Upper lobe of left lung (tissue), 6 donors: ENCODE measurements at places on chromosomes 2 and 18. TPM values are rescaled to one million over a fixed set of nuclear protein-coding genes. Genes with fewer than 3 reads are reported as not detected.

The B4GALT6 gene
- 0.55 TPM for total RNA-seq

The SNRPD1 gene
- total RNA-seq = 35.8 TPM

The CHRND gene
- total RNA-seq = not detected

The GPR75 gene
- total RNA-seq = 14.7 TPM

The SIX3 gene
- not detected for total RNA-seq
